RWPE2 (cell line): ENCODE measurements at places on chromosomes 16 and 17.

GRCh38 chr17:17256316-17256715 is 19.3 kb upstream of the FLCN start:
- no peak overlapping the region for H3K4me3 ChIP-seq
- no peak overlapping the region for H3K27ac ChIP-seq
- no peaks in the 10 kb centered on the region for H3K4me1 ChIP-seq
- no peak for DNase-seq
- no peaks in the 10 kb centered on the region for H3K27me3 ChIP-seq

DNA sequence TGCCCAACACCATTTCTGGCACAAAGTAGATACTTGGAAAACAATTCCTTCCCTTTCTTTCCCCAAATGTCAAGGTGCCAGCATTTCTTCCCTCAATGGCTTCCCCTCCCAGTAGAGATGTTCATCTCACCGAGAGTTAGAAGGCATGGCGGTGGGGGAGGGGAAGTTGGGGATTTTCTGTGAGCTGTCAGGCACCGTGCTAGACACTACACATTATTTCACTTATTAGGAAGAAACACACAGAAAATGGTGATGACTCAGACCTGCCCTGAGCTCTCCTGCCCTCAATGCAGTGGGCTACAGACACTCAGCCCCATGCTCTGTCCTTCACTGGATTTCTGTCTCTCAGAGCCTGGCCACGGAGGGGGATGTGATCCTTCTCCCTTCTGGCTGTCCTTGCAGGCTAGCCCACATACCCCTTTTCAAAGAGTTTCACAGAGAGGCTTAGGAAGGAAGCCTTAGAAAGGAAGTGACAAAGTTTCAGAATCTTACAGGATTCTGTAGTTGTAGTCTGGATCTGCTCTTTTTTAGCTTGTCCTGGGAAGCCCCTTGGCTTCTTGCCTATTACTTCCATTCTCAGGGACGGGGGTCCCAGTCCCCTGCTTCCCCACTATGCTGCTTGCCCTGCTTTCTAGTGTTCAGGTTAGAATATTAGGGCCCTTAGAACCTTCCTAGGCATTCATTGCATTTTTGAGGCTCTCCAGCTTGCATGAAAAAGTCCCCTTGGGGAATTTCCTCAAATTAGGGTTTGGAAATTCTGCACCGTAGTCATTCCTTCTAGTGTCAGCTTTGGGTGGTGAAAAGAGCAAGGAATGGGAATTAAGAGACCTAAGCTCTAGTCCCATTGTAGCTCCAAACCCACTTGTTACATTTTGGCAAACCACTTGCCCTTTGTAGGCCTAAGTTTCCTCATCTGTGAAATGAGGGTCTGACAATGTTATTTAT is 12.2 kb upstream of the CCL5 start:
- H3K36me3 ChIP-seq: no peaks in the 10 kb centered on the region
- no peak overlapping the region for H3K4me3 ChIP-seq
- DNase-seq: no peak
- H3K27me3 ChIP-seq: no peaks in the 10 kb centered on the region

GRCh38 chr16:81259916-81260315 is 21.4 kb downstream of the BCO1 start:
- H3K36me3 ChIP-seq: no peaks in the 10 kb centered on the region
- no peaks in the 10 kb centered on the region for H3K27me3 ChIP-seq
- H3K27ac ChIP-seq: no peak overlapping the region
- DNase-seq: no peak
- H3K4me1 ChIP-seq: no peaks in the 10 kb centered on the region

DNA sequence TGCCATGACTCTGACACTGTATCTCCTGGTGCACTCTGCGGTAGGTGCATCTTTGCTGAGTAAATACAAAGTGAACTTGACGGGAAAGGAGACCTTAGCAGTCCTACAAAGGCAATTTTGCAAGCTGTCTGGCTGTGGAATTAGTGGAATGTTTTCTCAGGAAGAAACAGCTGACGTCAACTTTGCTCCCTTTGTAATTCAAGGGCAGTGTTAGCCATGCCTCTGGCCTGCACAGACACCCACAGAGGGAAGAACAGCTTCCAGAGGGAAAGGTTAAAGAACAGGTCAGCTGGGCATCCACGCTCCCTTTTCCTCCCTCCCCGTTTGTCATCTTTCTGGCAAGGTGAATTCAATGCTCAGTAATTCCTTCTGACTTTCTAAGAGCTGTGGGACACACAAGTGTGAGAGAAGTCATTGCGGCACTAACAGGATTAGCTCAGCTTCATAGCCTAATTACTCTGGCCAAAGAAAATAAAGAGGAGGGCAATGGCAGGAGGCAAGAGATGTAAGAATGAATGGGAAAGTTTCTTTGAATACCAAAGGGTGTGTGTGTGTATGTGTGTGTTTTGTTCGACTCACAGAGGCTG is 476.9 kb upstream of the GOT2 start:
- H3K4me3 ChIP-seq: no peak overlapping the region
- no peaks in the 10 kb centered on the region for H3K36me3 ChIP-seq
- H3K4me1 ChIP-seq: no peaks in the 10 kb centered on the region
- H3K27ac ChIP-seq: no peak overlapping the region

- DNase-seq: no peak
- peaks cover 3% of the 10 kb centered on the region for H3K4me1 ChIP-seq
- no peak overlapping the region for H3K27ac ChIP-seq
- no peaks in the 10 kb centered on the region for H3K27me3 ChIP-seq
- H3K4me3 ChIP-seq: no peak overlapping the region
Measured at GRCh38 chr17:63571632-63572310, 21.5 kb downstream of the DCAF7 start.

DNA sequence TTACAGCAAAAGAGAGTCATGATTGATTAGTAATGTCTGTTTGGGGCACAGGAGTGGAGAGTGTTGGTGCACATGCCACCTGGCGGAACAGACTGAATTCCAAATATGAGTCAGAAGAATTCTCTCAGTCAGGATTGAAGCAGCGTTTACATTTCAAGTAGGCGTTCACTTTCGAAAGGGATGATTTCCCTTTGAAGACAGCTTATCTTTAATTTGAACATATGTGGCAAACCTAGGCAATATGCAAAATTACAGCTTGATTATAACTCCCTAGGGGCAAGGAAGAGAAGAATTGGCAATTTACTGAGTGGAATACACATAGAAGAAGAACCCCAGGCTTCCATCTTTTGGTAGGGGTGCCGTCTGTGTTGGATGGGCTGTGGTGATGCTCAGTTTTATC is 235.8 kb downstream of the HAPSTR1 start:
- H3K4me1 ChIP-seq: no peaks in the 10 kb centered on the region
- no peak overlapping the region for H3K27ac ChIP-seq
- H3K36me3 ChIP-seq: no peaks in the 10 kb centered on the region
- no peak overlapping the region for H3K4me3 ChIP-seq
- no peak for DNase-seq

DNA sequence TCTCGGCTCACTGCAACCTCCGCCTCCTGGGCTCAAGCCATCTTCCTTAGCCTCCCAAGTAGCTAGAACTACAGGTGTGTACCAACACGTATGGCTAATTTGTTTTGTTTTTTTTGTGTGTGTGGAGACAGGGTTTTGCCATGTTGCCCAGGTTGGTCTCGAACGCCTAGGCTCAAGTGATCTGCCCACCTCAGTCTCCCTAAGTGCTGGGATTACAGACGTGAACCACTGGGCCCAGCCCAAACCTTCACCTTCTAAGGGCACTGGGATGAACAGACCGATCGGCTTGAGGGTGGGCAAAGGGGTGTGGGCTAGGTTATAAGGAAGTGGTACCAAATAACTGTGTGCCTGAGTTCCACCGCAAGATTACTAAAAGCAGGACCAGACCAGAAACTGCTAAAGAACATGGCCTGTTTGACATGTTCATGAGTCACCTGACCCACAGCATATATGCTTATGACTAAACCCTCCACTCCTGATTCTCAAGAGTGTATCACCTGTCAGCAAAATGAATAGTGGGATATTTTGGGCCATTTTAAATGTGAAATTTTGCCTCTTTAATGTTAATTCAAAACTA is 8.1 kb downstream of the TMEM97 start:
- no peak overlapping the region for H3K27ac ChIP-seq
- H3K36me3 ChIP-seq: peaks cover 63% of the 10 kb centered on the region
- no peaks in the 10 kb centered on the region for H3K4me1 ChIP-seq
- no peak overlapping the region for H3K4me3 ChIP-seq
- H3K27me3 ChIP-seq: no peaks in the 10 kb centered on the region

- no peak overlapping the region for H3K4me3 ChIP-seq
- no peak for DNase-seq
- no peak overlapping the region for H3K27ac ChIP-seq
- H3K4me1 ChIP-seq: no peaks in the 10 kb centered on the region
- H3K27me3 ChIP-seq: no peaks in the 10 kb centered on the region
- no peaks in the 10 kb centered on the region for H3K36me3 ChIP-seq
Measured at GRCh38 chr16:9489835-9490467, 398.5 kb downstream of the HAPSTR1 start.

DNA sequence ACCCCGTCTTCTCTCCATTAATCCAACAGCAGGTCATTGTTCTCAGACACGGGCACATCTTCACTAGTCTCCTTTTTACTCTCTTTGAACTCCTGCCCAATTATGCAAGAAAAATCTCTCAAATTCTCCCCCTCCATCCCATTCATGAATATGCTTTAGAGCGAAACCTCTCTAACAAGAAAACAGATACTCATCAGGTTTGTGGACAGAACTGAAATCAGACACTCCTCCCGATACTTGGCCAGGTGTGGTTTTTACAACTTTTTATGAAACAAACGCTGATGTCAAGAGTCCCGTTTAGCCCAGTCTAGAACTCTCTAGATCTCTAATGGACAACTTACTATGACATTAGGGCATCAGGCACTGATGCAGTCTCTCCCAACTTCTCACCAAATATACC is 40.9 kb downstream of the PIK3R5 start:
- peaks cover 12% of the 10 kb centered on the region for H3K4me1 ChIP-seq
- no peaks in the 10 kb centered on the region for H3K27me3 ChIP-seq
- H3K36me3 ChIP-seq: no peaks in the 10 kb centered on the region
- no peak for DNase-seq
- H3K4me3 ChIP-seq: no peak overlapping the region

DNA sequence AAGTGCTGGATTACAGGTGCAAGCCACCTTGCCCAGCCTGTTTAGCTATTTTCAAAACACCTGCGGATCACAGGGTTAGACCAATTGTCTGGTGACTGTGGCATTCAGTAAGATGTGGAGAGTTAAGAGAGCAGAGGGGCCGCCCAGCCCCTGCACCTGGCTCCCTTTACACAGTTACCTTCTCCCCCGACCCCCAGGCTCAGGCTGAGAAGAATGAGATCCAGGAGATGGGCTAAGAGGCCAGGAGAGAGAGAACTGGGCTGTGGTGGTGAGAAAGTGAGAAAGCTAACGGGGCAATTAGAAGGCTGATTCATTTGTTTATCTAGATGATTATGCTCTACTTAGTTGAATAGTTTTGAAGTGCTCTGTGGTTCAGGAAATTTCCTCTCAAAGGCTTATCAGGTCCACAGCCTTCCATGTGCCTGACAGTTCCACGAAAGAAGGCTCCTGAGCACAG is 67.8 kb upstream of the AXIN2 start:
- no peak overlapping the region for H3K4me3 ChIP-seq
- DNase-seq: no peak
- H3K36me3 ChIP-seq: no peaks in the 10 kb centered on the region
- no peaks in the 10 kb centered on the region for H3K4me1 ChIP-seq
- H3K27ac ChIP-seq: no peak overlapping the region

- no peaks in the 10 kb centered on the region for H3K27me3 ChIP-seq
- no peak overlapping the region for H3K4me3 ChIP-seq
- peaks cover 4% of the 10 kb centered on the region for H3K4me1 ChIP-seq
Measured at GRCh38 chr17:51091635-51092034, 29.0 kb downstream of the SPAG9 start.
